ENCODE measurements at places on chromosomes 6 and 20.

- no peak for DNase-seq
Observed at GRCh38 chr6:117344444-117345291, 79.3 kb downstream of the VGLL2 start.

- DNase-seq = no peak
Observed at GRCh38 chr6:42885702-42886101, 6.3 kb downstream of the RPL7L1 start.

GRCh38 chr6:110728501-110728900 is 86.8 kb downstream of the CDK19 start:
- DNase-seq = no peak

DNA sequence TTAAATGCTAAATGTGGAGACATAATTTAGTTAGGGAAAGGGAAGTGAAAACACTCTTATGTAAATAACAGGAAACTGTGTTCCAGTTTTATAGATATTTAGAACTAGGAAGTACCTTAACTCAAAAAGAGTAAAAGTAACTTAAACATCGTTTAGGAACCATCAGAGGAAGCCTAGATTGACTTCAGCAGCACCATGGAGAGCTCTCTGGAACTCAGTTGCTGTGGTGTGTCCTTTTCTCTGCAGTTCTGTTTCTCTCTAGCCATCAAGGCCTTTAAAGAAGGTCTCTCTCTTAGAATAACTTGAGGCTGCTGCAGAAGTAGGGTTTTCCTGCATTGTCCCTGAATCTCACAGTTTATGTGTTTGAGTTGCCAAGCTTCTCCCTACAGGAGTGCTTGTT is 26.9 kb downstream of the CLVS2 start:
- no peak for DNase-seq

DNA sequence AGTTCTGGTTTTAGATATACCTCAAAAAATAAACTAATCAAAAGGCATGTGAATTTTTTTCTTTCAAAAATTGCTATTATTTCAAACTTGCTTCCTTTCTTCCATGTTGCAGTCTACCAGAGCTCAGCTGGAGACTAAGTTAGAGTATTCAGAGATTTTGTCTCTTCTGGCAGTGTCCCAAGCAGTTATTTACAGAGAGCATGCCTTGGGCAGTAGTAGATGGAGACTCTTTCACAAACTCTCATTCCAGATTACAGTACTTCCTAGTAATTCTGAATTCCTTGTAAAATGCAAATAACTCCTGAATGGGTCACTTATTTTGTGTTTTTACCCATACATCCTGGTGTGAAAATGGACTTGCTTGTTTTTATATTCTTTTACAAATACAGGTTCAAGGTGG is 703.4 kb downstream of the EPHA7 start:
- no peak for DNase-seq

- no peak for DNase-seq
Observed at GRCh38 chr6:130632277-130632676, 194.9 kb upstream of the SMLR1 start.

- DNase-seq = no peak
Observed at GRCh38 chr6:119290306-119290705, 59.3 kb downstream of the MAN1A1 start.

DNA sequence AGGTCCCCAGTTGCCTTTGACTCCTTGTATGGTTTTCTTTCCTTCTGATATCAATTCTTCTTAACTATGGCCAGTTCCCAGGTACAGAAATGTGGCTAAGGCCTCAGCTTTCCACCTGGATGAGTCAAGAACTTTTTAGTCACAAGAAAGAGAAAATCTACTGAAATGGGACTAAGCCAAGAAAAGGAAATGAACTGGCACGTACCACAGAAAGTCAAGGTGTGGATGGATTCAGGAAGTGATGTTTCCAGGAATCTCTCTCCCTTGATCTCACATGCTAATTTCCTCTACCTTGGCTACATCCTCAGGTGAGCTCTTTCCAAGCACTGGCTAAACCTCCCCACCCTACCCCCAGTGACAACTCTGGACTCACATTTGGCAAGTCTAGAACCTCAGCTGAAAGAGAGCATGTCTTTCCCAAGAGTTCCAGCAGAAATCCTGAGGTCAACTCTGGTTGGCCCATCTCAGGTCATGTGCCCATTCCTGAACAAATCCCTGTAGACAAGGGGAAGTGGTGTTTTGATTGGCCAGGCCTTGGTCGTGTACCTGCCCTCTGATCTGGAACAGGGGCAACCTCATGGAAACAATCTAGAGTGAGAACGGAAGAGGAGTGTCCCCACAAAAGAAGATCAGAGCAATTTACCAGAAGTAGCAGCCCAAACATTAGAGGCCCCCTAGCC is 205.3 kb downstream of the NFATC2 start:
- no peak for DNase-seq

- DNase-seq = no peak
Observed at GRCh38 chr20:1499528-1500420, 8.6 kb upstream of the SIRPB2 start.

DNA sequence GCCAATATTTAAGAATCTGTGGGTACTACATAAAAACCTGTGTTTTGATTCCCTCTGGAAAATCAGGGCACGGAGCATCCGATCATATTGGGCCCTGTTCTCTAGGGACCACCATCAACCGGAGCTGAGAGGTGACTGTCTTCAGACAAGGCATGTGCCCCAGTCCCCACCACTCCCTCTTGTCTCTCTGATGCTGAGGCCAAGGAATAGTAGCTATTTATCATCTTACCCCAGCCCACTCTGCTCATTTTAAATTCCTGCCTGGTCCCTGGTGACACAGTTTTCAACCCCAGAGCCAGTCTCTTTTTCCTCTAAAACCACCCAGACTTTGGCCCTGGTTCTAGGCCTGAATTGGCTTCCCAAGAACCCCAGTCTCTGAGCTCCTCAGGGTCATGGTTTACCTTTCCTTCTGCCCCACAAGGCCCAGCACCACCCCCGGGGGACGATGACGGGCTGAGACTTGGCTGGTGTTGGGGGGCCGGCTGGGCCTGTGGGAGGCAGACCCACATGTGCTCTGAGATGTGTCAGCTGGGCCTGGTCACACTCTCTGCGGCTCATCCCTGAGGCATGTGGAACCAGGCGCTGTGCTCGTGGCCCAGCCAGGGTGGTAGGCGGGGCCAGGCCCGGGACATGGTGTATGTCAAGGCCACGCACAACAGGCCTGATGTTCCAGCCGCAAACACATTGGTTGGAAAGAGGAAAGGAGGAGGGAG is 114.4 kb downstream of the CEBPB start:
- DNase-seq = no peak

DNA sequence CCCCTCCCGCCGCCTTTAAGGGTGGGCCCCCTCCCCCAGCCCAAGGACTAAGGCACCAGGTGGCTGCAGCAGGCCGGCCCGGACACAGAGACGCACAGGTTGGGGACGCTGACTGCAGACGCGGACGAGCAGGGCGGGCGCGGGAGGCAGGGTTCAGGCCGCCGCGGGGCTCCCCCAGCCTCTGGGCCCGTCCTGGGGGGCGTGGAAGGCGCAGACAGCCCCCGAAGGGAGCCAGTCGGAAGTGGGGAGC is 9.3 kb downstream of the DUSP15 start:
- no peak for DNase-seq

DNA sequence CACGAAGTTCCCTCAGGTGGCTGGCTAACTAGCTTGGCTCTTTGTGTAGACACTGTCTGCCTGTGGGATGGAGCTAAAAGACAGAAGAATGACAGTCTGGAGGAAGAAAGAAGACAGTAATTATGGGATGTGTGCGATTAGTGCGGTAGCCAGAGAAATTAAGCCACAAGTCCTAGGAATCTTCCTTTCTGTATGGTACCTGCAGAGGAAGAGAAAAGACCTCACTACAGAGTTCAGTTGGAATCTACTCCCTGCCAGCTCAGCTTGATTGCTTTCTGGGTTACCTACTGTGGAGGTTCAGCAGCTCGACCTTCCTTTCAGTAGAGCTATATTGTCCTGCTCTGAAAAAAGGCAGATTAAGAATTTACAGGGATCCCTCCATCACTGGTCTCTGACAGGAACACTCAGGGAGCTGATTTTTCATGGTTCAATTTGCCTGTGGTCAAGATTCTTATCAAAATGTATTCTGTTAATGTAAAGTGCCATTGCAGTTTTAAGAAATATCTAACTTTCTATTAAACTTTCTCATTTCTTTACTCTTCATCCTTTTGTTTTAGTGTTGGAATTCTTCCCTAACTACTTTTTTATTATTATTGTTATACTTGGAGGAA is 187.2 kb downstream of the CENPW start:
- no peak for DNase-seq

GRCh38 chr6:33173535-33174180 is 18.6 kb downstream of the COL11A2 start:
- DNase-seq = no peak

DNA sequence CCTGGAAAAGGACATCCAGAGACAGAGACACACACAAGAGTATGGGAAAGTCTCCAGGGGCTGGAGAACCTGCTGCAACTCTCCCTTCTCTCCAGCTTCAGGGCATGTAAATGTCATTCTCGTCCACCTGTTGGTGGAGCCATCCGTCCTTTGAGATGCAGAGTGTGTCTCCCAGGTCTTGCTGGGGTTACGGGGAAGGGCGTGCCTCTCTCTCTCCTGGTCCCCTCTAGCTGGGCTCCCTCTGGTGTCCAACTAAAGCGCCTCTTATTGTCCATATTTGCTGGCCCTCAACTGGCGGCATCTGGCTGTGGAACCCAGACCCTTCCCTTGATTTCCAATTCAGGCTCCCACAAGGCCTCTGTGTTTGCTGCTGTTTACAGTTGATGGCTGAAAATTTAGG is 244.1 kb downstream of the BMP7 start:
- DNase-seq = no peak

- peak; percentile 8 for DNase-seq
Observed at GRCh38 chr6:130625825-130626527, 201.2 kb upstream of the SMLR1 start.

- DNase-seq = peak; percentile 44
Observed at GRCh38 chr6:156778454-156779205, 1.5 kb downstream of the ARID1B start.

- DNase-seq = no peak
Observed at GRCh38 chr6:41689171-41690008, 46.0 kb downstream of the TFEB start.

DNA sequence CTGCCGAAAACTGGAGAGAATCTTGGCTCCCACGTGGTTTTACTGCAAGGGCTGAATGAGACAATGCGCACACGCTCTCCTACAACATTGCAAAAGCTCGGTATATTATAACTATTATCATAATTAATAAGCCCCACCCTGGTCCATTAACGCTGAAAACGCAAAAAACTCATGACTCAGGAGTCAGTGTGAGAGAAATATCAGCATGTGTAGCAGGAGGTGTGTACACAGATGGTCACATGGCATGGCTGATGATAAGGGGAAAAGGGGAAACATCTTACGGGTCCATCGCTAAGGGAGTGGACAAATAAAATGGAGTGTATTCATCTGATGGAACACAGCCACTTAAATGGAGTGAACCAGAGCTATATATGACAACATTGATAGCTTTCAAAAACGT is 29.2 kb downstream of the CDH22 start:
- no peak for DNase-seq

- no peak for DNase-seq
Observed at GRCh38 chr6:33029328-33030184, 20.2 kb upstream of the HLA-DOA start.

- no peak for DNase-seq
Observed at GRCh38 chr20:21554376-21554890, 40.6 kb upstream of the NKX2-2 start.

DNA sequence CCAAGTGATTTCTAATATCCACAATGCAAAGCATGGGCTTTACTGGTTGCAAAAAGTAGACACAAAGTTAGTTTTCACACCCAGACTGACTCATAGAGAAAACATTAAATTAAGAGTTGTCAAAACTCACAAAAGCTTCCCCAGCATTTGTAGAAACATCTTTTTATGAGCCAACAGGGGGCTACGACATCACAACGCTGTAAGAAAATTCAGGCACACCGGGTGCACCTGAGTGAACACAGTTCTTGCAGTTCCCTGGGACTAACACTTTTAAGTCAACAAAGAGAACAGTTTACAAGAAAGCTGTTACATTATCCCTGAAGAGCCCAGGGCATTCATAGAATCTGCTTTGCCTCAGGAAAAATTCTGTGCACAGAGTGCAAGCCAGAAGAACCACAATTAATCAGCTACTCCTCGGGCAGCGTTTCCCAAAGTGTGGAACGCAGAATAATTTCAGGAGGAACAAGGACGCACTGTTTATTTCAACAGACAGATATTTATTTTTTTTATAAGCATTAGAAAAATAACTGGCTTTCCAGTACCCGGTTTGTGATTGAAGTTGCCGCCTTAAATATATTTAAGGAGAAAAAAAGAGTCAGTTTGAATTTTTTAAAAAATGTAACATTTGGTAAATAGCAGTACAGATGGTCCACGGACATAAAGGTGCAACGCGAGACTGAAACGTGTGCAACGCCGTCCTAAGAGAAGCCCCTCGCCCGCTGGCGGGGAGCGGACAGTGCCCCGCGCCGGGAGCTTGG is 1.2 kb downstream of the NCOA5 start:
- no peak for DNase-seq

DNA sequence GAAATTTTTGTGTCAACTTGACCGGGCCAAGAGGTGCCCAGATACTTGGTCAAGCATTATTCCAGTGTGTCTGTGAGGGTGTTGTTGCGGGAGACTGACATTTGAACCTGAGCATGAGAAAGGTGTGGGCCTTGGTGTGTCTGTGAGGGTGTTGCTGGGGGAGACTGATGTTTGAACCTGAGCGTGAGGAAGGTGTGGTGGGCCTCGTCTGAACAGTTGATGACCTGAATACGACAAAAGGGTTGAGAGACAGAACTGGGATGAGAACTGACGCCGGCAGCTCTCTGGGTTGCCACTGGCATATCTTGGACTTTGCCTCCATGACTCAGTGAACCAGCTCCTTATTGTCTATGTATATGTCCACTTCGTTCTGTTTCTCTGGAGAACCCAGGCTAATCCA is 240.5 kb downstream of the ERMARD start:
- no peak for DNase-seq

DNA sequence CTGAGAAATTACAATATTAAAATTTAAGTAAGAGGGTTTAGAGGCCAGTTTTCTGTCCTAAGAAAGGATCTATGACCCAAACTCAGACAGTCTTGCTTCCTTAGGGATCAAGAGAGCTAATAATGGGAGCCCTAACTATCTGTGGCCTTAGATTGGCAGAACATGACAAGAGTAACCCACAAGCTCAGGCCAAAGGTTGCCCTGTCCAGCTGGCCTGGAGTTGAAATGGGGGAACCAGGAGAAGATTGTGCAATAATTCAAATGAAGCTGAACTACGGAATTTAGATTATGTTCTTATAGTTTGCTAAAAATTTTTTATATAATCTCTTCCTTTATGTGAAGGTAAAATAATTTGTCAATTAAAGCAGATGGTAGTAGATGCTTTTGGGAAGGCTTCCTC is 26.4 kb downstream of the LAMA4 start:
- no peak for DNase-seq

GRCh38 chr6:170297576-170298330 is 6.9 kb upstream of the DLL1 start:
- no peak for DNase-seq

GRCh38 chr6:90204327-90205056 is 92.2 kb downstream of the BACH2 start:
- no peak for DNase-seq

- DNase-seq = no peak
Observed at GRCh38 chr6:170262489-170263088, 28.3 kb downstream of the DLL1 start.
